ENCODE measurements at places on chromosomes 4 and X.

GRCh38 chrX:110992611-110993010 lies 103.4 kb upstream of the PAK3 start:
- peak; percentile 30 for DNase-seq

DNA sequence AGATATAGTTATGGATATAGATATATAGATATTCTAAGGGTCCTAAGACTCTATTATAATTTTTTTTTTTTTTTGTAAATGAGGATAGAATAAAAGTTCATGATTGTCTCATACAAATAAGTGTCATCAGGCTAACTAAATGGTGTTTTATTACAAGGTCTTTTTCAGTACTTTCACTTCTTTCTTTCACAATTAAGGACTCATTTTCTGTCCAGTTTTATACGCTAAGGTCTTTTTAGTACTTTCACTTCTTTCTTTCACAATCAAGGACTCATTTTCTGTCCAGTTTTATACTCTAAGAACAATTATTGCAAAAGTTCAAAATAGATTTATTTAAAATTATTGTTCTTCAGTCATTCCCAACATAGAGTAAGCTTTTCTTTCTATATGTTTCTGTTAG lies 32.7 kb downstream of the RUFY3 start:
- no peak for DNase-seq

GRCh38 chrX:41275661-41276609 lies 58.0 kb upstream of the DDX3X start:
- DNase-seq = peak; percentile 56

DNA sequence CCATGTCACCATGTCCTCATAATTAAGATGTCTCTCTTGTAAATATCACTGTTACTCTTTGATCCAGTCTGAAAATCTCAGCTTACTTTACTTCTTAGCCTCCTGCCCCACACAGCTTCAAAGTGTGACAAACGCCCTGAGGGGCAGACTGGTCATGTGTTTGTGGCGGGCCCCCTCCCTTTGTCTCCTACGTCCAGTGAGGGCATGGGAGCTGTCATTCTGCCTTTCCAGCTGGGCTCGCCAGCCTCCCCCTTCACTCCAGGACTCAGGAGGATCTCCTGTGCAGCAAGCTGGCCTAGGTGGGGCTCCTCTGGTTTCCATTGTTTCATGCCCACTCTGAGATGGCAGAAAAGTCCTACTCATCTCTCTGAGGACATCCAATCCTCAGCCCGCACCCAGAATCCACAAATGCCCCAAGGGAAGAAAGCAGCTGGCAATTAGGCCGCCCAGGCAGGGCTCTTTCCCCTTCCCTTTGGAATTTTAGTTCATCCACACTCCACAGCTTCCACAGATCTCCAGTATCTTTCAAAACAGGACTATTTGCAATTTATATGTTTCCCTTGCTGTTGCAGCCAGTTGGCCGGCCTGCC lies 86.4 kb upstream of the C4orf50 start:
- no peak for DNase-seq
